CD4-positive, alpha-beta T cell treated with Interleukin-17A for 1 hour (primary cell): ENCODE measurements at places on chromosomes 5 and 9.

DNA sequence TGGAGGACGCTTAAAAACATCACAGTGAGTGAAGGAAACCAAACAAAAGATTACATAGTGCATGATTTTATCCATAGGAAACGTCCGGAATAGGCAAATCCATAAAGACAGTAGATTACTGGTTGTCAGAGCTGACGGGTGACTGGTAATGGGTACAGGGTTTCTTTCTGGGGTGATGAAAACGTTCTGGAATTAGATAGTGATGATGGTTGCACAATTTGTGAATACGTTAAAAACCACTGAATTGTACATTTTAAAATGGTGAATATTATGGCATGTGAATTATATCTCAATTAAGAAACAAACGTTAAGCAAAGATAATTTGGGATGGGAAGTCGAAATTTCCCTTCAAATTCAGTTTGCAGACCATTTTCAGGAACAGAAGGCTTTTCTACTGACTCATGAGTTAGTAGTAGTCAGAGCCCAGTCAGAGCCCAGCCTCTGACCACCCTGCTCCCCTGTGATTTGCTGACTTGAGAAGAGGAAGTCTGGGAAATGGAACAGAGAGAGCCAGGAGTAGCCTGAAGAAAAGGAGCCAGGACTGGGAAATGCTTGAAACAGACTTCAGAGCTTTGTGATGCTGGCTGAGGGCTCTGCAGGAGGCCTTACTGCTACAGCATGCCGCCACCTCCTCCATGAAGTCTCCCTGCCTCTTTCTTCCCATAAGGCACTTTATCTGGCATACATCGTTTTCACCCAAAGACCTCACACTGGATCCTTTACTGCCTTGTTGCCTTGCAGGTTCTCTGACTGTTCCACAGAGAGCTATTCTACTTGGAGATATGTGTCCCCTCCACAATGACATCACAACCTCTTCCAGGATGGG is 46.4 kb upstream of the CTNNA1 start:
- DNase-seq: no peak

DNA sequence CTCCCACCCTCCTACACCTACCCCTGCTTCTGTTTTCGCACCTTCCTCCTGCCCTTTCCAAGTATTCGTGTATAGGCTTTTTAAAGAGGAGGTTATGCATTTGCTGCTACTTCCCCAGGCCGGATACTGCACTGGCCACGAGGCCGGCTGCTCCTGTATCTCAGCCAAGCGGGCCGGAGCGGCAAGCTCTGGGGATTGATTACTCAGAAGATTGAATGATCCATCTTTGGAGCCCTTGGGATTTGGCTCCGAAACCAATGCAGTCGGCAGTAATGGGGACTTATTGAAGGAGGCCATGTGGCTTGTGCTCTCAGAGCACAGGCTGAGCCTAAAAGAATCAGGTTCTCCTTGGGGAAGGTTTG is 405.3 kb downstream of the TLE4 start:
- DNase-seq: no peak

DNA sequence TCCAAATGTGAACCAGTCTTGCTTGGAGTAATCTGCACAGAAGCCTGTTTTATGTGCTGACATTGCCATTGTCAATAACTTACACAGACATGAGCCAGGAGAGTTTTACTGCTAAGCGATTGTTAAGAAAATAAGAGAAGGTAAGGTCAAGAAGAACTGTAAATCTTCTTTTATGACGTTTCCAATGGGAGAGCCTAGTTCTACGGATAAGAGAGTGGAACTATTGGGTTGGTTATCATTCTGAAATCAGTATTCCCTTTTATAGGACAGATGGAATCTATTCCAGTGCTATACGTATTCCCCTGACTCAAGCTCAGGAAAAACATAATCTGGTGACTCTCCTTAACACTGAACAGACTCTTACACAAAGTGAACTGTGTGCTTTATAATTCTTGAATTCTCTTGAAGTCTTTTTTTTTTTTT is 137.9 kb upstream of the OTULINL start:
- no peak for DNase-seq

DNA sequence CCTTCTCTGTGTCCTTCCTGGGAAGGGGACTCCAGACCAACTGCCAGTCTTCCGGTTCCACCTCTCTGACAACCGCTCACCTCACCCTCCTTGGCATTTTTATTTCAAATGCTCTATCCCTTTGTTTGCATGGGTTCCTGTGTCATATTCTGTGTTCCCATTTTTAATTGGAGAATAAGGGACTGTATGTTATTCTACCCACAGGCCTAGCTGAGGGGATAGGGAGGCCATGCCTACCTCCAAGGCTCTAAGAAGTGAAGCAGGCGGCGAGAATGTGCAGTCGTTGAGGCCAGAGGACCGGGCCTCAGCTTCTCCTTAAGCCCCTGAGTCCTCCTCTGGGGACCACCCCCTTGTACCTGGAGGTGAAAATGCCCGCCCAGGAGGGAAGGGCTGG is 936 bp upstream of the WDR5 start:
- DNase-seq: no peak

DNA sequence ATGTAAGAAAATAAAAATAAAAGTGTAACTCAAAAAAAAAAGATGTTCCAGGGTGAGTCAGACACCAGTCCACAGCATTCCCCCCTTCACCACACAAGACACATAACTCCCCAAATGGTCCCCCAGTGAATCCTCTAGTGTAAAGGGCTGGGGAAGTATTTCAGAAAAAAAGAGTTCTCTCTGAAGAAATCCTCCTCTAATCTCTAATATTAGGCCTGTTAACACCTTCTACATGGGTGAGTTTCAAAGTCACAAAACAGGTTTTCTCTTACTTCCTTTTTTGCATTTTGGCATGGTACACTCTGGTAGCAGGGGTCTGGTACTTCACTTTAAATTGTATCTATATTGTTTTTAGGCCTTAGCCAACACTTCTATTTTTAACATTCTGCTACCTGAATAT is 28.2 kb downstream of the RNF145 start:
- no peak for DNase-seq

DNA sequence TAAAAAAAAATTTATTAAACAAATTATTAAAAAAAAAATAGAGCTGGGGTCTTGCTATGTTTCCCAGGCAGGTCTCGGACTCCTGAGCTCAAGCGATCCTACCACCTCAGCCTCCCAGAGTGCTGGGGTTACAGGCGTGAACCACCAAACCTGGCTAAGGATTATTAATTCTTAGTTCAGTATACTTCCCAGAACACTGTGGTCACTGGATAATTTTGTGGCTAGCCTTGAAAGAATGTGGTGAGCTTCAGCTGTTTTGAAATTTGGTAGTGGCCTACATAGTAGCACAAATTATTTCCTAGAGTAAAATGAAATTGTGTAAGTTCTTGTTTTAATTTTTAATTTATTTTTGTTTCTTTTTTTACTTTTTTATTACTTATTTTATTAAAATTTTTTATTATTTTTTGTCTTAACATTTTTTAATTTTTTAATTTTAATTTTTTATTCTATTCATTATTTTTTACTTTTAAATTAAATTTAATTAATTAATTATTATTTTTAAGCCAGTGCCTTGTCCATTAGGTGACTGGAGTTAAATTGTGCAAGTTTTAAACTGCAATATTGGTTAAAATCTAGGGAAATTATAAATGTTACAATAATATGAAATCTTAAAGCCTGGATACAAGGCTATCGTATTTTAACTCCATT is 23.0 kb downstream of the ARRDC3 start:
- DNase-seq: no peak

GRCh38 chr5:157511651-157512644 is 51.9 kb downstream of the NIPAL4 start:
- peak; percentile 13 for DNase-seq

DNA sequence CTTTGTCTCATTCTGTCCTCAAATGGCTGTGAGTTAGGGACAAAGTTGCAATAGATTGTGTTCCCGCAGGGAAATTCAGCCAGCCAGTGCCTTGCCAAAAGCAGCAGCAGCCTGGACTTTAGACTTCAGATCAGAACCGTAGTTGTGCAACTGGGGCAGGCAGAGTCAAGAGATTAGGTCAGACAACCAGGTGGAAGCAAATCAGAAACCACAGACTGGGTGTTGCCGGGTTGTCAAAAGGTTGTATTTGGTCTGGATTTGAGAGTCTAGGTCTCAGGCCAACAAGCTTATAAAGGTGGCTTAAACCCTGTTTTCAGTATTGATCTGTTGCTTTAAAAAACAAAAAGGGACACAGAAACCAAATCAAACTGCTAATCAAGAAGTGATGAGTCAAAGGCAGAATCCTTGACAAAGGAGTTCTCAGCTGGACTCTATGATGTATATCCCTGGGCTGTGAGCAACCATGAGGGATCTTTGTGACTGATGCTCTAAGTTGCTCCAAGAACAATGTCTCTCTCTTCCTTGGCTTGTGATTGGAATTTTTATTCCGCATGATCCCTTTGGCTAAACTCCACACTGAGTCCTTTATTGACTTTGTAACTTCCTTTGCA is 20.9 kb downstream of the RFK start:
- DNase-seq: no peak

GRCh38 chr5:171801839-171802238 is 16.2 kb downstream of the SMIM23 start:
- no peak for DNase-seq

DNA sequence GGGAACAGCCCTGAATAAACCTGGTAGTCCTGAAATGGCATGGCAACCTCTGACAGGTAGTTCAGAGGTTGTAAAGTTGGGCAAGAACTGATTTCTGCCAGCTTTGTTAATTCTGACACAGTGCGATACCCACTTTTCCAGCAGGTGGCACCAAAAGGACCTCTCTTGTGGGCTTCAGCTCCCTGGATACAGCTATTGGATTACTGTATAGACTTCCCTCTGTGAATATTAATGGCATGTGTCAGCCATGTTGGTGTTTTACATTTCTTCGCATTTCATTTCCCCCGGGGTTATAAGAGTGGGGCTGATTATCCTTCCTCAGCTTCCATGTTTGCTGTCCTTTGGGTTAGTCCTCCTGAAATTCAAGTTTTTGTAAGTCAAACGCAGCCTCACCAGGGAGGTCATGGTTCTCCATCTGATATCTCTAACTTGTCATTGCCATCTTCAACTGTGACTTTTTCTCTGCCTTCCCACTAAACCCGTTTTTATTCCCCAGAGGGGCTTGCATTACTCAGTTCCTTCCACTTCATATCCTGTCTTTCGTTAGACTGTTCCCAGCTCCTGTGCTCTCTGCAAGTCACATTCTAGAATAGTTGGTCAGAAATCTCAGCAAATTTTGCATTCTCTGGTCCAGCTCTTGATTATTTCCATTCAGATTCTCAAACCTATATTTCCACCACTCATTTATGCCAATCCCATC is 135.6 kb downstream of the LIFR start:
- peak; percentile 20 for DNase-seq

- no peak for DNase-seq
Measured at GRCh38 chr9:95516221-95516733, 494 bp downstream of the PTCH1 start.

- DNase-seq: no peak
Measured at GRCh38 chr5:122297587-122298298, 14.3 kb upstream of the SNCAIP start.

GRCh38 chr5:74257645-74258313 is 382.7 kb downstream of the ENC1 start:
- DNase-seq: no peak

- DNase-seq: no peak
Measured at GRCh38 chr9:89880721-89881120, 275.9 kb downstream of the GADD45G start.

GRCh38 chr5:39283231-39283818 is 64.0 kb upstream of the FYB1 start:
- DNase-seq: peak; percentile 87

DNA sequence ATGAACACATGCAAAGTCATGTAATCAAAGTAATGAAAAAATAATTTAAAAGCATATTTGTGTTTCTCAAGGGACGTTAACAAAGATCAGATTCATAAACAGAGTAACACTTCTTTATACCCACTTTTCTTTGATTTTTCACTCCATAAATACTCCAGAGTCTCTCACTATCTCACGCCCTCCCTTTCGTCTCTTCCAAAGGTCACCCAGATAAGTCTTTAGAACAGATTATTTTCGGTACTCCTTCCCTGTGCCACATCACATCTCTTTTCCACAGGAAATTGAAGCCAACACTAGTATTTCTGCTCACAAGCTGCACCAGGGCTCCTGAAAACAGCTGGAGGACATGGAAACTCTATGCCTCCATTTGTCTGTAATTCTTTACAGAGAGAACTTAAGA is 15.4 kb upstream of the ALDOB start:
- no peak for DNase-seq

GRCh38 chr5:159576902-159577301 is 246.6 kb upstream of the IL12B start:
- DNase-seq: no peak

GRCh38 chr9:117028103-117028858 is 341.2 kb downstream of the TRIM32 start:
- no peak for DNase-seq

DNA sequence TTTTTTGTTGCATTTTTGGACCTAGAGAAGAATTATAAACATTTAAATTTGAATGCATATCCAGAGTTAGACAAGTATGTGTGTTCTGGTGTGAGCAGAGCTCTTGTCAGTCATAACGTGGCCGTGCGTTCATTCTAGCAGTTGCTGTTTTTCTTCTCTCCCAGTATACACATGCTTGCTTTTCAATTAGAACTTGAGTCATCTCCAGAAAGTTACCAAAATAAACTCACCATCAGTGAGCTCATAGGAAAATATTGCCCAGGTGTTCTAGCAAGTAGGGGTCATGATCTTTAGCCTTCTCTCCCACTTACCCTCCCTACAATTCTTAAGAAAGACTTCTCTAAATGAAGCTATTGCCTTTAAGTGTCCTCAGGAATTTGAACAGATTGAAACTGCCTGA is 247.5 kb upstream of the TUT7 start:
- DNase-seq: no peak

DNA sequence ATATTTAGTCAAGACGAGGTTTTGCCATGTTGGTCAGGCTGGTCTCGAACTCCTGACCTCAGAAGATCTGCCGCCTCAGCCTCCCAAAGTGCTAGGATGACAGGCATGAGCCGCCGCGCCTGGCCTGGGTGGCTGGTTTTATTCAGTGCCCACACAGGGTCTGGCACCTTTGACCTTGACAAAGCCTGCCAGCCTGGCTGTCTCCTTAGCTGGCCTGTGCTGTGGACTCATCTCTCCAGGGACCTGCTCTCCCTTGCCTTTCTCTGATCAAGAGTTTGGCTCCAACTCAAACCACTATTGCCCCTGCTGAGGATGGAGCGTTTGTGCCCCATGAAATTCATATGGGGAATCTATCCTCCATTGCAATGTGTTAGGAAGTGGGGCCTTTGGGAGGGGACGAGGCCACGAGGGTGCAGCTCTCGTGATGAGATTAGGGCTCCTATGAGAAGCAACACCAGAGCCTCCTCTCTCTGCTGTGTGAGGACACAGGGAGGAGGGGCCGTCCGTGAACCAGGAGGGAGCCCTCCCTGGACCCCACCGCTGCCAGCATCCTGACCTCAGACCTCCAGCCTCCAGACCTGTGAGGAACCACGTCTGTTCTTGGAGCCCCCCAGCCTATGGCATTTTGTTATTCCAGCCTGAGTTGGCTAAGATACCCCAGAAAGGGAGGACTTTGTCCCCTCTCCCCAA is 45.0 kb downstream of the MRPL36 start:
- no peak for DNase-seq
